Activated T-helper 1 cell treated with Interleukin-2 at 50 U/mL for 16 hours (primary cell): ENCODE measurements at places on chromosomes 5 and 9.

DNA sequence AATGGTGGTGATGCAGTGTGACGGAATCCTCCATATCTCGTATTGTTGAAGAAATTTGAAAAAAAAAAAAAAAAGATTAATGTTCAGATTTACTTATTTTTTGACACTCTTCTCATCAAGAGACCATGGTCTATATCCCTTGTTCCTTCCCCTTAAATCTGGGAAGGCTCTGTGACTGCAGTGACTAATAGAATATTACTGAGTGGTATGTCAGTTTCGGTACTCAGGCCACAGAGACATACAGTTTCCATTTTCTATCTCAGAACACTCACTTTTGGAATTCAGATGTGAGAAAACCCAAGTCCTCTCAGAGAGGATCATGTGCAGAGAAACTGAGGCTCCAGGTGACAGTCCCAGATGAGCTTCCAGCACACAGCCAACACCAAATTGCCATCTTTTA, 1193.5 kb downstream of the DTWD2 start:
- no peak for DNase-seq

DNA sequence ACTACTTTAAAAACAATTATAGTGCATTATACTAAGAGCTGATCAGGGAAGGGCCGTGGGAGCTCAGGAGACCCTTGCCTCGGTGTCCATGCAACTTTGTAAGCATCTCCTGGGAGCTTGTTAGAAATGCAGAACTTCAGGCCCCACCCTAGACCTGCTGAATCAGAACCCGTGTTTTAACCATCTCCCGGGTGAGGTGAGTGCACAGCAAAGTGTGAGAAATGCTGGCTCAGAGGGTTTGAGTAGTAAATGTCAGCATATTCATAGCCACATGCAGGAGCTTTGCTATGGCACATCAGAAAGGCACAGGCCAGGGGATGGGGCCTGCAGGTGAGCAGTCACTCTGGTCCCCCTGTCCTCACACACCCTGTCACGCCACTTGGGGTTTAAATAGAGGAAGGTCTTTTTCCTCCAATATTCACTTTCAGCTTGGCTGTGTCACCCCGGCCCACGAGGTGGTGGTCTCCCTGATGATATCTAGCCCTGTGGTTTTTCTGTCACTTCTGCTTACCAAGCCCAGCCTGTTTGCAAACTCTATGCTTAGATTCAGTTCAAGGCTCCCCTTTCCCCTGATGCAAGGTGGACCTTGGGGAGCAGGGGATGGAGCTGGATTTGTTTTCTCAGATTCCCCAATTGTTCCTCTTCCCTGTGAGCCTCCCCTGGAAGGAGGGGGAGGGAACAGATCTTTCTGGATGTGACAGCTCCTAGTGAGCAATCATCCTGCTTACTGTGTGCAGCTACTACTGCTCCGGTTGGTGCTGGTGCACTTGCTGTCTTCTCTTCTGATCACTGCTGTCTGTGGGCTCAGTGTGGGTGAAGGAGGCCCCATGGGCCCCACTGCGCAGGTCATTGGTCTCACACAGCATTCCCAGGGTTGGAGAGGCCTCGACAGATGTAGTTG, 51.8 kb upstream of the TGFBR1 start:
- no peak for DNase-seq

DNA sequence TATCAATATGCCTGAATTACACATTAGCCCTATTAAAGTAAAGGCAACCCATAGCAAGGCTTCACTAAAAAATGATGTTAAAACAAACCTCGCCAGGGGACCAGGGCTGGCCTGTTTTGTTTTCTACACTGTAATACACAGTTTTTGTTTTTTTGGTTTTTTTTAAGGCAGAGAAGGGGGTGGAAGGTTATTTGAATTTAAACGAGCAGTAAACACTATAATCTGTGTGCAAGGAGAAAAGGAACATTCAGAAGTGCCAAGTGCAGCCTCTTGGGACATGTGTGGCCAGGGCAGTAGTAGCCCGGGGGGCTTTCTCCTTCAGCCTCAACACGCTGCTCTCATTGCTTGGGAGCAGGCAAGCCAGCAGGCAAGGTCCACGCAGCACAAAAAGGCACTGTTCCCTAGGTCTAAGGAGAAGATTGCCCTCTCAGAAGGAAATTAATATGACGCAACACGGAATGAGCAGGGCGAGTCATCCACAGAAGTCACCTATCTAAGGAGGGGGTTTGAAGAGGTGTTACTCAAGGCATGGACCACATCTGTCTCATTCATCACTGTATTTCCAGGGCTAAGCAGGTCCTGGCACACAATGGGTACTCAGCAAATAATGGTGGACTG, 16.2 kb downstream of the SIL1 start:
- no peak for DNase-seq

DNA sequence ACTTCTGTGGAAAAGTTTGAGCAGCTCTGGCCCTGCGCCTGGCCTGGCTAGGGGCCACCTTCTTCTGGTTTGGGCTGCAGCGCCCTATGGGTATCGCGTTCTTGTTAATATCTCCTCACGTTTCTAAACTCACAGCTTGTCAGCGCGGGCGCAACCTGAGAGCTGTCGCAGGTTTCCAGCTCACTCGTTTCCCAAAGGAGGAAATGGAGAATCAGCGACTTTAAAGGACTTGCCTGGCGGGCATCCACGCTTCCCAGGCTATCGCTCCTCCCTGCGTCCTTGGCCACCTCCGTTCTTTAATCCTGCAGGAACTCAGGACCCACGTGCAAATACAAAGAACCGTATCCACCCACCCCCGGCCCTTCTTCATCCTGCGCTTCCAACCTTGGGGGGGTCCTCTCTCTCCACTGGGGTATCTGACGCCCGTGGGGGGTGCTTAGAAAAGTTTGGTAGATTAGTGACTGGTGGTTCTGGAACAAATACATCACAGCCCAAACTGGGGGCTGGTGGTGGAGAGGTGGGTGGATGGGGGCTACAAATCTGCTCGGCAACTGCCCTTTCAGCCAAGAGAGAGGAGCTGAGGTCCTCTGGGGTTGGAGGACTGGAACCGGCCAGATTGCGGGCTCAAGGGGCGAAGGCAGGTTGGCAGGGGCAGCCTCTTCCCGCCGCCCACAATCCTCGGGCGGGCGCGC, 578 bp upstream of the PSAT1 start:
- DNase-seq: no peak

DNA sequence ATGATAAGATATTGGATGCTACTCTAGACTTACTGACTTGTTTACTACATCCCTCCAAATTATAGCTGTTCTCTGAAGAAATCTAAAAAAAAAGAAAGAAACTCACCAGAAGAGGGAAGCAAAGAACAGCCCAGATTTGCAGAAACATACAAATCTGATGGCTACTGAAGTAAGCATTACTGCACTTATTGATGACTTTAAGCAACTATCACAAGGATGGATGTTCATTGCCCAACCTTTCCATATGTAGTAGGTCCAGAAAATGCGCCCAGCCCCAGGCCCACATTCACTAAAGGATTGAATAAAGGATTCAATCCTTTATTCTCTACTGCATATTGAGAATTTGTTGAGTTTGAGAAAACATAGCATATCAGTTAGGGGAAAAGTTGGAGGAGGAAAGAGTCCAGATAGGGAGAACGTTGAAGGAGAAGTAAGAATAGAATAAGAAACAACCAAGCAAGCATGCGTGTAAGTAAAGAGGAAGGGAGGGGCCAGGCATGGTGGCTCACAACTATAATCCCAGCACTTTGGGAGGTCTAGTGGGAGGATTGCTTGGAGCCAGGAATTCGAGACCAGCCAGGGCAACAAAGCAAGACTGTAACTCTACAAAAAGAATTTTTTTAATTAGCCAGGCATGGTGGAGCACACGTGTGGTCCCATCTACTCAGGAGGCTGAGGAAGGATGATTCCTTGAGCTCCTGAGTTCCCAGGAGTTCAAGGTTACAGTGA, 33.8 kb upstream of the DTWD2 start:
- DNase-seq: no peak

GRCh38 chr9:93902051-93902779, 52.9 kb downstream of the BARX1 start:
- DNase-seq: no peak

DNA sequence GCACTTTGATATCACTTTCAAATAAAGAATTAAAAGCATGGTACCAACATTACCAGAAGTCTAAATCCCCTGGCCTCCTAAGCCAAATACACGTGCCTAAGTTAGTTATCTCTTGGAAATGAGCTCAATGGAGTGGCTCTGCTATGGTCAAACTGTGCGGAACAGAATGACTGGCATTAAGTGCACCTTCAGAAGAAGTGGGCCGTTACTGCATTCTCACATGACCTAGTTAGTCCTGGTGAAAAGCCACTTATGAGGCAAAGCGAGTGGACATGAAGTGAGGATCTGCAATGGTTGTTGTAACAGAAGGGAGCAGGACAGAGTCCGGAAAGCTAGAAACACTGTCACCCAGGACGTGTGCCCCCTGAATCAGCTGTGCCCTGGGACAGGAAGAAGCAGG, 633.1 kb downstream of the IRX1 start:
- no peak for DNase-seq

GRCh38 chr5:154159343-154159742, 31.2 kb upstream of the GALNT10 start:
- DNase-seq: no peak

GRCh38 chr5:179763215-179763945, 30.4 kb upstream of the LTC4S start:
- peak; percentile 6 for DNase-seq

DNA sequence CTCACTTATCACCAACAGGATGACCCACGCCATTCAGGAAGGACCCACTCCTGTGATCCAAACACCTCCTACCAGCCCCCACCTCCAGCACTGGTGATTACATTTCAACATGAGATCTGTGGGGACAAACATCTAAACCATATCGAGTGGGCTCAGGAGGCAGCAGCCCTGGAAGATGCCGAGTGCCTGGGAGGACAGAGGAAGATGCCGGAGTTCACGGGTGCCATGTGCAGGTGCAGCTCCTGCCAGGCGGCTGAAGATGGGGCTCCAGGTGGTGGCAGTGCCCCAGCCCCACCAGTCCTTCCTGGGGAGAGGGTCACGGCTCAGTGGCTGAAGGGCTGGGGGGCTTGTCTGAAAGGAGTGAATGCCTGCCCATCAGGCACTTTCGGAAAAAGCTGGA, 6.1 kb upstream of the CEP72 start:
- no peak for DNase-seq

- no peak for DNase-seq
Measured at GRCh38 chr5:11941566-11941965, 37.3 kb upstream of the CTNND2 start.

DNA sequence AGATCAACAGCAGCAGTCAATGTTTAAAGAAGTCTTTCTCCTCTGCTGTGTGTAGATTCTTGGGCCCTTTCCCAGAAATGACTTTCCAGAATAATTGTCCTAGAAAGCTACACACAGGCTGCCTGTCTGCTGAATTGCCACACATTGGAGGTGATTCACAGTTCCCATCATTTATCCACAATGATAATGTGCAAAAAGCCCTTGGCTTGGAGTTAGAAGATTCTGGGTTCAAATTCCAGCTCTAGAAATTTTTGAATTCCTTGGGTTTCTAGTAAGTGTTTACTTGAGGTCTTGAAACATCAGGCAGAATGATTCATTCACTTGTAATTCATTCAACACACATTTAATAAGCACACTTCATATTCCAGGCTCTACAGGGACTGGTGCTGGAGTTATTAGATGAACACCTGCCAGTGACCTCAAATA, 28.6 kb upstream of the EPB41L4B start:
- no peak for DNase-seq

DNA sequence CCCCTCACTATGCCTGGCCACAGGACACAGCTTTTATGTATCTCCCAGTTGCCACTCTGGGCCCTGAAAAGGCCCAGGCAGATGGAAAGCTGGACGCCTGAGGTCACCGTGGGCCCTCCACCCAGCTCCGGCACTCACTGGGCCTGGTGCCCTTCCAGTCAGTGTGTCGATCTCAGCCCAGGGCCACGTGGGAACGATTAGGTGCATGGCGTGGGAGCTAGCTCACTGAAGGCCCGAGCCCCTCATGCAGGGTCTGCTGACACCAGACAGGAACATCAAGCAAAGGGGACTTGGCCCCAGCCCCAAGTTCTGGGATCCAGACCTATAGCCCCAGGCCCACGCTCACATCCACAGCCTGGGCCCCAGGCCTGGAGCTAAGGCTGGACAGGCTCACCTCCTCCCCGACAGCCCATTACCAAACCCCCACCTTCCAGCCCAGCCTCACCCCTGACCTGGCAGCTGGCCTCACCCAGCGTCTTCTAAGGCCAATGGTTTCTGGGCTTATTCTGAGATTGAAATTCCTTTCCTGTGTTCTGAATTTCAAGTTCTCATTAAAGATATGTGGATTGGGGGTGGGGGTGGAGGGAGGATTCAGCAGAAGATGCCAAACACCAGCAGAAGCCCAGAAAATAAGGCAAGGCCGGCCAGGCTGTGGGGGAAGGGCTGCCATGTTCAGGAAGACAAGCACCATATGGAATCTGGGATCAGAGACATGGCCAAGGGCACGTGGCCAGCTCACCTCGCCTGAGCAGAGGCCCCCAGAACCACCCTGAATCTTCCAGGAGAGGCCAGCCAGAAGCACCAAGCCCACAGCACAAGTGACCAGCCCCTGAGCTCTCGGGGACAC, 74.5 kb downstream of the ADAMTS2 start:
- DNase-seq: no peak

DNA sequence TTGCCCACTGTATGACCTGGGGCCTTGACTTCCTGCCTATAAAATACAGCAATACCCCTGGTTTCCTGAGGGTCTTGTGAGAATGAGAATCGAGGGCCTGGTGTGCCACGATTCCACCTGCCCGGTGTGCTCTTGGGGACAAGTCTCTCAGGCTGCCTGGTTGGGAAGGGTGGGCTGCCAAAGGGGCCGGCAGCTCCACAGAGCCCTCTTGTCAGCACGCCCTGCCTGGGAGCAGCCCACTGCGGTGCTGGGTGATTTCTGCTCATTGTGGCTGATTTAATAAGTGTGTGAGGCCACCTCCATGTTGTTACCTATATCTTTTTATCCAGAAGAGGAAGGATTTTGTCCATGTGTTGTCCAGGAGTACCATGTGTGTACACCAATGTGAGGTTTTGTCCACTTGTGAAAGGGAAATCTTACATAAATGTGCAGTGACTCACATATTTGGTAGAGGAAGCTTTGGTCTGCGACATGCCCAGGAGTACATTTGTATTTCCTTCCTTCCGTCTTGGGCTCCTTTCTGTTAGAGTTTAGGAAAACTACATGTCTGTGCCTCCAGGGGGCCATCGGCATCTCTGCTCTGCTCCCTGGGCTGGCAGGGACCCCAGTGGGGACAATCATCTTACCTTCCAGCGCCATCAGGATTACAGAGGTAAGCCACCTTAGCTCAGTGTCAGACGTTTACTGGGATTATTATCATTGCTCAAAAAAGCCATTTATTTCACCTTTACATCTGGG, 108.6 kb downstream of the PHF2 start:
- DNase-seq: no peak
